ENCODE measurements at places on chromosomes 1 and 21. TPM values are rescaled to one million over a fixed set of nuclear protein-coding genes. Genes with fewer than 3 reads are reported as not detected.

DNA sequence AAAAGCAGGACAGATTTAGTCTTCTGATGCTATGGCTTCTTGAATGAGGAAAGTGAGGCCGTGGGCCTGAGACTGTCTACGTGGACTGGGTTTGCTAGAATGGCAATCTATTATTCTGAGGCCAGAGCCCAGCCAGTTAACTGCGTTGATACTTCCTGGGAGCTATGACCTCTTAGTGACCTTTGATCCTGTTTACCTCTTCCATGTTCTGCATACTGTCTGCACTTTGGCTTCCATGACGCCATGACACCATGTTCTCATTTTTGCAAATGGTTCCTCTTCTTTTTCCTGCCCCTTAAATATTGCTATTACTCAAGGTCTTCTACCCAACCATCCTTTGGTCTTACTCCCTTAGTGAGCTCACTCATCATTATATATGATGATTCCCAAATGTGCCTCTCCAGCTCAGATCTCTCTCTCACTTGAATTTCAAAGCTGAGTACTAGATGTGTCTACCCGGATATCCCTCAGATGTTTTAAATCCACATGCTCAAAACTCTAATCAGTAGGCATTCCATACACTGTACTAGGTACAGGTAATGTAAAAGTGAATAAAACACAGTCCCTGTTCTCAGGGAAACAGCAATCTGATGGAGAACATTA is 66.1 kb upstream of the ATP1A1 start:
- DNase-seq, result no peak

DNA sequence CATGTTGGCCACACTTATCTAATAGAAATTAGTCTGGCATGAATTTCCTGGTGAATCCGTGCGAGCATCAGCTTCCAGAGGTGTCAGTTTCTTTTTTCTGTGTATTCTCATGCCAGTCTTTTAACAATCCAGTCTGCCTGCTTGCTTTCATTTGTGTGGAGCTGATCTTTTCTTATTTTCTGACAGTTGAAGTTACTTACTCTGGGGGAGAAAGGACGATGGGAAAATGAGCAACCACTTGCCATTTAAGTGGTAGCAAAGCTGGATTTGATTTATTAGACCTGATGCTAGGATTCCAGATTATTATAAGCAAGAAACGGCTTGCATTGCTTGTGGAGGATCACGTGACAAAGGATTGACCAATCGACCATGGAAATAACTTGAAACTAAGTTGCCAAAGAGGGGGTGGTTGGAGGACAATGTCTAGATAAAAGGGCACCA is 24.3 kb upstream of the APP start:
- DNase-seq, result no peak

- DNase-seq, result no peak
These were observed 17.6 kb downstream of the MTFR1L start for GRCh38 chr1:25837262-25837875.

DNA sequence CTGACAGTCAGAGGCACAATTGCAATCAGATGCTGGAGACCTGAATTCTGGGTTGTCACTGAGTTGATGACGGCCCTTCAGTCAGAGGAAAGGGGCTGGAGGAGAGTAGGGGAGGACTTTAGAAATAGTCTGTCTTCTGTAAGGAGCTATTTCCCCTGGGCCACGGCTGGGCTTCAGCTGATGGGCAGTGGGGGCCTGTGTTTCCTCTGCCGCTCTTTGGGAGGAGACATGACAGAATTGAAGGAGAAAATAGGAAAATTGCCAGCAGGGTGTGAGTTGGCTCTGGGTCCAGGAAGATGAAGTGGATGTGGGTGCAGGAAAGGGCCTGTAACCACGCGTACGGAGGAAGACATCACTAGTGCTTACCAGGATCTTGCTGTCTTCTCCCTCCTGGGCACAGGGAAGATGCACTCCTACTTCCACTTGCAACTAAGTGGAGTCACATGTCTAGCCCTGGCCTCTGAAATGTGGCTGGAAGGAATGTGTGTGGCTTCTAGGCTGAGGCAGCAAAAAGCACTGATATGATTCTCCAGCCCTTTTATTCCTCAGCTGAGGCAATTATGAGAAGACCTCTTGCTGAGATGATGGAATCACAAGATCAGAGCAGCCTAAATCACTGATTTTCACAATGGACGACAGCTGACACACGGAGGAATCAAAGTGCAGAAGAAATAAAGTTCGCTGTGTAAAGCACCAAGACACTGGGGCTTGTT is 250.0 kb downstream of the GRIK3 start:
- no peak for DNase-seq

- no peak for DNase-seq
These were observed at the start of gene TNFSF18 for GRCh38 chr1:173050865-173051264. Gene TNFSF18 (minus strand): TSS chr1:173050941. CDS start chr1:173050896, 45 bp downstream.

The CYP4Z1 gene
- total RNA-seq, result not detected

DNA sequence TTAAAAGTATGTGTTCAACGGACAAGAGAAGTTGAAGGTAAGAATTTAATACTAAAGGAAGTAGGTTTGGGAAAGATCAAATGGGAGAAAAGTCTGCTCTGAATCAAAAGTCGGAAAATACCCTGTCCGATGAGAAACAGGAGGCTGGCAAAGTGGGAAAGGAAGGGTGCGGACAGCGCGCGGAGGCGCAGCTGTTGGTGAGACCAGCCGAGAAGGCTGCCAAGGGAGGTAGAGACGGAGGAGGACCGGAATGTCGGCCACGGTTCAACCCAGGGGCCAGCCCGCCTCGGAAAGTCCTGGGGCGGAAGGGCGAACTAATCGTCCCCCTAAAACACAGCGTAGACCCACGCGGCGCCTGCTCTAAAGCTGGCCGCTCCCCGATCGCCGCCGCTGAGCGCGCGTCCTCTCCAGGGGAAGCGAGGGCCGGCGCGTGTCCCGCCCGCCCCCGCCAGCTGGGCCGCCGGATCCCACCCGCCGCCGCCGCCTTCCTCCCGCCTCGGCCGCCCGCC is 639 bp upstream of the SPATA1 start:
- DNase-seq, result no peak

GRCh38 chr1:234479310-234479559 is 256 bp upstream of the TARBP1 start:
- no peak for DNase-seq

The ACTA1 gene
- total RNA-seq, result 1.5 TPM

GRCh38 chr1:202234331-202235002 is 40.9 kb downstream of the LGR6 start:
- DNase-seq, result no peak

GRCh38 chr1:19029191-19030085 is 73.0 kb upstream of the IFFO2 start:
- DNase-seq, result no peak

All from endothelial cell (in vitro differentiated cells).